ENCODE measurements at places on chromosomes 1 and 21. TPM values are rescaled to one million over a fixed set of nuclear protein-coding genes. Genes with fewer than 3 reads are reported as not detected.

ZBTB8B gene
- total RNA-seq = 3.6 TPM

LRRC71 gene
- not detected for total RNA-seq

KRTAP20-3 gene
- not detected for total RNA-seq

THEM5 gene
- not detected for total RNA-seq

PAPPA2 gene
- 0.51 TPM for total RNA-seq

GRCh38 chr1:182275271-182275670 lies 116.3 kb downstream of the GLUL start:
- DNase-seq = no peak

DENND2C gene
- 4.4 TPM for total RNA-seq

GRCh38 chr1:82946096-82946605 lies 1052.8 kb downstream of the TTLL7 start:
- DNase-seq = no peak

SPRR2E gene
- not detected for total RNA-seq

- DNase-seq = no peak
These were observed 22.7 kb upstream of the CCSAP start for GRCh38 chr1:229365569-229365968.

- no peak for DNase-seq
These were observed 18.4 kb downstream of the MIIP start for GRCh38 chr1:12037486-12038355.

- no peak for DNase-seq
These were observed 33.0 kb upstream of the LRIG2 start for GRCh38 chr1:113040041-113040440.

DNA sequence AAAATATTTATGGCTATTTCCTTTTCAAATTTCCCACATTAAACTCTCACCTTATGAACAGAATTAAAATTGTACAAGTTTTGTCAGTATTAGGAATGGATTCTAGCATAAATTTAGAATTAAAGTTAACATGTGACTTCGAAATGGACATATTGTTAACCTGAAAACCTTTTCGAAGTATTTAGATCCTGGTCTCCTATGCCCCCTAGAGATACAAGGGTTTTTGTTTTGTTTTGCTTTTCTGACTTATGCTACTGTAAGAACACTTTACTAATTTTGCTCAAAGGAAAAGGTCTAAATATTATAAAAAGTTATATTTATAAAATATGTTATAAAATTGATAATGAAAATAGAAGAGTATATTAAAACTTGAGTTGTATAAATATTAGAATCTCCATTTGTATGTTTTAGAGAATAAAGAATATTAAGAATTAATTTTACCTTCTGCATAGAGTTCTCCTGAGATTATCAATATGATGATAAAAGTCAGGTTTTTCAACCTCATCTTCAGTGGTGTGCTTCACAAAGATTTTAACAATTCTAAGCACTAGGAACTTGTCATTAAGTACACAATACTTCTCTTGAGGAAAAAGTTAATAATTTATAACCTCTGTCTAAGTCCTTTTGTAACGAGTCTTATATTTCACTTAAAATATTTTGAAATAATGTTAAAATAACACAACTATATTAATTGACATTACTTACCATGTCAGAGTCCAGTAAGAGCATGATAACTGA lies at the start of gene F13B:
F13B (minus strand) TSS at position 542 of the 738 bp plus-strand sequence; CDS start at position 505, 37 bp downstream.
- no peak for DNase-seq

GNAT2 gene
- total RNA-seq = not detected

TNFRSF18 gene
- total RNA-seq = 0.37 TPM

- peak; percentile 45 for DNase-seq
These were observed 200.4 kb downstream of the DYRK1A start for GRCh38 chr21:37566790-37567615.

- no peak for DNase-seq
These were observed 3.8 kb downstream of the RNF186 start for GRCh38 chr1:19811206-19811851.

GRCh38 chr1:48870596-48870995 lies 93.9 kb upstream of the BEND5 start:
- DNase-seq = no peak

DNA sequence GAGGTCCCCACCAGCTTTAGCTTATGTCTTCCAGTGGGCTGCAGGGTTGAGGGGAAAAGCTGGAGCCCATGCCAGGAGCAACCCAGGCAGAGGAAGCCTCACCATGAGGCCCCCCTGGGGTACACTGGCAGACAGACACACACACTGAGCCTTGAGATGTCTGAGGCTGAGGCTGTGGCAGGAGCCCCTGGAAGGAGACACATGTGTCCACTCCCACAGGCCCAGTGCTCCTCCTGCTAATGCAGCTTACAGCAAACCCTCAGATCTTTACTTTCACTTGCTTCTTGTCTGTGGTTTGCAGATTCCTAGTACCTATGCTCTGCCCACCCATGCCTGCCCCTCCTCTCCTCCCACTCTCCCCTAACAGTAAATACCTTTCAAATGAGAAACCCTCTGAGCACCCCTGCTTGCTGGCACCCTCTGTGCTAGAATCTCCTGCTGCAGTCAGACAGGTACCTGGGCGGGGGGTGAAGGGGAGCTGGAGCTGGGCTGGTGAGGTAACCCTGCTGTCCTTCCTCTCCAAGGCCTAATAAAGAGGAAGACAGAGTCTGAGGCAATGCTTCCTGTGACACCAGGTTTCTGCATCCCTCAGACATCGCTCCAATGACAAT lies 63.4 kb upstream of the NEK2 start:
- no peak for DNase-seq

APH1A gene
- total RNA-seq = 33.2 TPM

F13B gene
- not detected for total RNA-seq

THEMIS2 gene
- total RNA-seq = 7.5 TPM

- no peak for DNase-seq
These were observed 93.9 kb upstream of the ADGRL2 start for GRCh38 chr1:81706650-81707435.

- DNase-seq = no peak
These were observed 208.5 kb upstream of the SNX7 start for GRCh38 chr1:98453066-98453465.

DNA sequence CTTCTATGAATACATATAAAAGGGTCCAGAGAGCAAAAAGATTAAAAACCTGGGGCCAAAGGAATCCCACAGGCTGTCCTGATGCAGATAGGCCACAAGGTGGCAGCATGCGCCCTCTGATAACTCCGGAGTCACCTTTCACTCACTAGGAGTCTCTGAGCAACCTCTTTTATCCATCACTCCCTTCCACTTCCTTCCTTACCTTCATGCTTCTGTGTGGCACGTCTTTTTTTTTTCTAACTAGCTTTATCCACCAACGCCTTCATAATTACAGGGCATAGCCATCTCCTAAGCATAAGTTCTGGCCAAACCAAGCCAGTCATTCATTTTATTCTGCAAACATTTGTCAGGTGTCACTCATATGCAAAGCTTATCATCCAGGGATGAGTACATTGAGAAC lies 3.9 kb upstream of the PGLYRP4 start:
- DNase-seq = peak; percentile 65

- no peak for DNase-seq
These were observed 1.5 kb downstream of the CEPT1 start for GRCh38 chr1:111141245-111142220.

STRIP1 gene
- 17.1 TPM for total RNA-seq

- no peak for DNase-seq
These were observed 15.2 kb downstream of the AKNAD1 start for GRCh38 chr1:108841703-108842102.

EFNA3 gene
- total RNA-seq = not detected

DNA sequence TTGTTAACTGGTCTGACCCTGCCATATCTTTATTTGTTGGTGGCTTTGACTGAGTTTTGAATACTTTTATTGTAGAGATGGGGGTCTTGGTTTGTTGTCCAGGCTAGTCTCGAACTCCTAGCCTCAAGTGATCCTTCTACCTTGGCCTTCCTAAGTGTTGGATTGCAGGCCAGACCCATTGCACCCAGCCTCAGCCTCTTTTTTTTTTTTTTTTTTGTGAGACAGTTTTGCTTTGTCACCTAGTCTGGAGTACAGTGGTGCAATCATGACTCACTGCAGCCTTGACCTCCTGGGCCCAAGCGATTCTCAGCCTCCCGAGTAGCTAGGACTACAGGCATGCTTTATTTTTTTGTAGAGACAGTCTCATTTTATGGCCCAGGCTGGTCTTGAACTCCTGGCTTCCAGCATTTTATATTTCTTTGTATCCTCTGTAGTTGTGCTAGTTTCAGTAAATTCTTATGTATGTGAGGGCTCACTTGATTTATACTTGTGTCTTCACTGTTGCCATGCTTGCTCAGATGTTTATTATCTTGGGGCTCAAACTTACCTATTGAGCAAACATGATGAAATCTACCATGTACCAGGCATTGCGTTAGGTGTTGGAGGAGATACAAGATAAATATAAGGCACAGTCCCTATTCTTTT lies 24.1 kb downstream of the THRAP3 start:
- peak; percentile 66 for DNase-seq

GRCh38 chr1:160827418-160827817 lies 31.4 kb downstream of the LY9 start:
- DNase-seq = no peak

DNA sequence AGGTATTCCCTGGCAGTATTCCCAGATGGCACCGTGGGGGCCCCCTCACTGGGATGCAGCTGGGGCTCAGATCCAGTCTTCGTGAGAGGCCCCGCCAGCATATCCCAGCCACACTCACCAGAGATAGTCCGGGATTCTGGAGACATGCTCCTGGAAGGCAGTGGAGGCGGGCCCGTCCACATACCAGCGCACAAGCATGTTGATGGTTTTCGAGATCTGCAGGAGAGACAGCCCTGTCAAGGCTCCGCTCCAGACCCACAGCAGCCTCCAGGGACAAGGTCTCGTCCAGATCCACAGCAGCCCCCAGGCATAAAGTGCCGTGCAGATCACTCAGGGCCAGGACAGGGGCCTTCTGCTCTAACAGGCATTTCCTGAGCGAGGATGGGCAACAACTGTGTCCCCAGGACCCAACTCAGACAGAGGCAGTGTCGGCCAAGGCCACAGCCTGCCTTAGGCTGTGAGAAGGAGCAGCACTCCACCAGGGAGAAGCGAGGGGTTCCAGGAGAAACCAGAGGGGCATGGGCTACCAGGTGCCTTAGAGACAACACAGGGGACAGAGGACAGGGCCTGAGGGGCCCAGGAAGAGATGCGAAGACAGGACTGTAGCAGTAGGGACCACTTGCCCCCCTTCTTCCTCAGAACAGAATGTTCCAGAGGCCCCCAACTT lies 14.8 kb downstream of the LSS start:
- DNase-seq = no peak

DNA sequence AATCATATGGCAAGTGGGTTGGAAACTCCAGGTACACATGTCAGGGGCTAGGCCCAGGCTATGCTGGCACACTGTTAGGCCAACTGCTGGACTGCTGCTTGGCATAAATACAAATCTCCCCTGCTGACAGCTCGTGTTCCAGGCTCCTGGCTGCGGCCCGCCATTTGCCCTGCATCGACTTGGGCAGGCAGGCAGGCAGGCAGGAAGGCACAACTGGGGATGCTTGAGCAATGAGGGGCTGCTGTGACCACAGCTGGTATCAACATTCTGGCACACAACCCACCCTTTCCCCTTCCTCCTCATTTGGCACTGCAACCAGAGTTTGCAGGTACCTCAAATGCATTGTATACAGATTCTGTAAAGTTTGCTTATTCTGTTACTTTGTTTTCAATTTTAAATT lies 53.2 kb downstream of the SAMSN1 start:
- DNase-seq = no peak

DNA sequence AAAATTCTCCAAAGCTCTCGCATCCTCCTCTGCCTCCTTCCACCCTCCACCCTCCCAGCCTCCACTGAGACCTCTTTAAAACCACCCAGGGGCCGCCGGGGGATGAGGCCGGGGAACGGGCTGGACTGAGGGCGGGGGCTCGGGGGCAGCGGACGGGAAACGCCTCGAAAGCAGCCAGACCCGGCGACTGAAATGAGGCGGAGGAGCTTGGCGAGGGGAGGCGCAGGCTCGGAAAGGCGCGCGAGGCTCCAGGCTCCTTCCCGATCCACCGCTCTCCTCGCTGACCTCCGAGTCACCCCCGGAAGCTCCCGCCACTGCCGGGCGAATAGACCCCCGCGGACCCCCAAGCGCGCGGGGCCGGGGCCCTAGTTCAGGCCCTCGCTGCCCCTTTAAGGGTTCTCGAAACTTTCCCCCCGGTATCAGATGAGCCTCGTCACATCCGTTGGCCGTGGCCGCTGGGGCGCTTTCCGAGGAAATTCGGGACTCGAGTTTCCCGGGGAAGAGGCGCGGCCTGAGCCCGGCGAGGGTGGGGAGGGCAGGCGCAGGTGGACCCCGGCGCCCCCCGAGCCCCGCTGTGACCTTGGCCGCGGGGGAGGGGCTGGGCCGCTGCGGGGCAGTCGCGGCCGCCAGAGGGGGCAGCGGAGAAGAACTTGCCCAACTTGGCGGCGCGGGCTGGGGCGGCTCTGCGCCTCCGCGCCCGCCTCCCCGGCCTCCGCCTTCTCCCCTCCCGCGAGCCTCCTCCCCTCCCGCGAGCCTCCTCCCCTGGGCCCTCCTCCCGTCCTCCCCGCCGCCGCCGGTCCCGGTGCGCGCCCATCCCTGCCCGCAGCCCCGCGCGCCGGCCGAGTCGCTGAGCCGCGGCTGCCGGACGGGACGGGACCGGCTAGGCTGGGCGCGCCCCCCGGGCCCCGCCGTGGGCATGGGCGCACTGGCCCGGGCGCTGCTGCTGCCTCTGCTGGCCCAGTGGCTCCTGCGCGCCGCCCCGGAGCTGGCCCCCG lies at the start of gene BACE2:
BACE2 (plus strand) TSS at position 813 of the 995 bp plus-strand sequence; CDS start at position 917, 104 bp downstream.
- DNase-seq = peak; percentile 79

TMEM200B gene
- total RNA-seq = 39.7 TPM

CHI3L1 gene
- not detected for total RNA-seq

DNA sequence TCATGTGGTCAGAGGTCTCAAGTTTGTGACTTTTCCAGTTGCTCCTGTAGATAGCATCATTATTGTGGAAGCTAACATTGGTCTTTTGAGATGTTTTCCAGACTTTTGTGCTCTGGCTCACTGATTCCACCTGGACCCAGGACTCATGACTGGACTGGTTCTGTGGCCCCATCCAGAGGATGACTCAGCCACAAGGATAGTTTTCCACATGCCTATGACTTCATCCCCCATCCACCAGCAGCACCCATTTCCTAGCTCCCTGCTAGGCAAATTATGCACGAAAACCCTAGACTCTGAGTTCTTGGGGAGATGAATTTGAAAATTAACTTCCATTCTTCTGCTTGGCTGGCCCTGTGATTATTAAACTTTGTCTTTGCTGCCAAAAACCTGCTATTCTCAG lies 949.3 kb downstream of the MRPL39 start:
- no peak for DNase-seq

GRCh38 chr1:44707112-44707881 lies 23.7 kb downstream of the RNU5D-1 start:
- DNase-seq = no peak
